ENCODE measurements at places on chromosomes 11 and 22. TPM values are rescaled to one million over a fixed set of nuclear protein-coding genes. Genes with fewer than 3 reads are reported as not detected.

The CST6 gene
- total RNA-seq, result not detected

The MS4A7 gene
- not detected for total RNA-seq

The LZTR1 gene
- total RNA-seq, result 78.0 TPM

The CEND1 gene
- total RNA-seq, result 1.3 TPM

The MIOX gene
- 0.61 TPM for total RNA-seq

The EXPH5 gene
- total RNA-seq, result 1.1 TPM

The TMEM126A gene
- total RNA-seq, result 28.4 TPM

The TRIM51 gene
- total RNA-seq, result not detected

The KCTD14 gene
- total RNA-seq, result 0.18 TPM

The MUC2 gene
- total RNA-seq, result not detected

The RHOD gene
- 0.79 TPM for total RNA-seq

The RIMBP3C gene
- 0.18 TPM for total RNA-seq

The OR51B4 gene
- total RNA-seq, result not detected

The ART5 gene
- total RNA-seq, result not detected

The MCAM gene
- total RNA-seq, result 3.9 TPM

The CPT1B gene
- 80.1 TPM for total RNA-seq

The OR52M1 gene
- total RNA-seq, result not detected

The SYNGR1 gene
- total RNA-seq, result 16.0 TPM

The ADAMTS15 gene
- not detected for total RNA-seq

The RAB36 gene
- total RNA-seq, result 0.37 TPM

The TOLLIP gene
- 35.8 TPM for total RNA-seq

The CCDC90B gene
- total RNA-seq, result 30.1 TPM

The SPINDOC gene
- total RNA-seq, result 53.4 TPM

The CTSF gene
- 4.1 TPM for total RNA-seq

The FOLH1 gene
- total RNA-seq, result not detected

The KCNQ1 gene
- 4.3 TPM for total RNA-seq

The SWAP70 gene
- total RNA-seq, result 7.9 TPM

The BIRC2 gene
- 30.7 TPM for total RNA-seq

The SEPTIN5 gene
- 0.30 TPM for total RNA-seq

The ALKBH3 gene
- 35.4 TPM for total RNA-seq

The SCARF2 gene
- total RNA-seq, result 1.1 TPM

The KDM4D gene
- total RNA-seq, result 1.4 TPM

The KRTAP5-7 gene
- total RNA-seq, result not detected

The USP28 gene
- 65.1 TPM for total RNA-seq

The HMOX1 gene
- total RNA-seq, result 6.0 TPM

The CREB3L1 gene
- not detected for total RNA-seq

The RTN4RL2 gene
- total RNA-seq, result not detected

The RAG1 gene
- 0.32 TPM for total RNA-seq

The RBMXL2 gene
- not detected for total RNA-seq

The UPK3A gene
- total RNA-seq, result not detected

The JAML gene
- 139 TPM for total RNA-seq

The TEX54 gene
- total RNA-seq, result not detected

The CHRDL2 gene
- total RNA-seq, result not detected

The MUC5AC gene
- total RNA-seq, result not detected

The PIK3C2A gene
- 27.7 TPM for total RNA-seq

The KRTAP5-10 gene
- total RNA-seq, result not detected

The AP2A2 gene
- total RNA-seq, result 36.3 TPM

The EPS8L2 gene
- 17.4 TPM for total RNA-seq

The ARHGAP8 gene
- total RNA-seq, result 1.1 TPM

The C11orf52 gene
- total RNA-seq, result not detected

The LRRC4C gene
- total RNA-seq, result not detected

The ANO5 gene
- 0.16 TPM for total RNA-seq

The CCDC134 gene
- 27.9 TPM for total RNA-seq

The GLYATL1B gene
- not detected for total RNA-seq

The RFPL1 gene
- not detected for total RNA-seq

The APOBEC3H gene
- total RNA-seq, result 67.0 TPM

All from activated CD8-positive, alpha-beta memory T cell treated with anti-CD3 and anti-CD28 coated beads, Interleukin-2, amount 10 ng/mL, durations not matched to agents 7 days and 5 days (primary cell).